OCI-LY7 (cell line): ENCODE measurements at places on chromosomes 6 and 20.
A peak's percentile ranks its signal among the peaks of the same experiment; 100 is the strongest.

DNA sequence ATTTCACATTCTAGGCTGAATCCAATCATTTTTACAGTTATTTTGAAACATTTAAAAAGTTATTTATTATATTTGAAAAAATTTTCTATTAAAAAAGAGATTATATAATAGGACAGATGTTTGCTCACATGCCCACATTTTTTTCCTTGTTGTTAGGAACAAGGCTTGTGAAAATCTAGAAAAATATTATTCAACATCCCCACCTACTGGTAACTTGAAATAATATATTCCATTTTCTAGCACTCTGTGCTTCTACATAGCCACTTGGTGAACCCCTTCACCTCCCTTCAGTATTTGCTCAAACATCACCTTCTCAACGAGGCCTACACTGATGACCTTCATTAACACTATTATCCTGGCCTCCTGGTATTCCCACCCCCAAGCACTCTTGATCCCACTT, 18.3 kb upstream of the GPRC6A start:
- DNase-seq: peak; percentile 30

DNA sequence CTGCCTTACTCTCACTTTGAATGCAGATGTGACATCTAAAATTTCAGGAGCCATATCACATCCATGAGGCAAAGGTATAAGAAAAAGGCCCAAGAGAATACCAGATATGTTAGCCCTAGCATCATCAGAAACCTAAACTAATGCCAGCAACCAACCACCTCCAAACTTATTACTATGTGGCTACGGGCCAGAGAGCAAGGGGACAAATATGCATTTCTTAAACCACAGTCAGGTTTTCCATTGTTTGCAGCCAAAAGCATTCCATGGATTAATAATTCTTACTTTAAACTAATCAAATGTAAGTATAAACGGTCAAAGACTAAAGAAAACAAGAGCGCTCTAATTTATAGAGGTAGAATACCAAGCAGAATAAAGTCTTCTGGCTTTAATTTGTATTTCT, 84.7 kb downstream of the TASP1 start:
- DNase-seq: no peak

DNA sequence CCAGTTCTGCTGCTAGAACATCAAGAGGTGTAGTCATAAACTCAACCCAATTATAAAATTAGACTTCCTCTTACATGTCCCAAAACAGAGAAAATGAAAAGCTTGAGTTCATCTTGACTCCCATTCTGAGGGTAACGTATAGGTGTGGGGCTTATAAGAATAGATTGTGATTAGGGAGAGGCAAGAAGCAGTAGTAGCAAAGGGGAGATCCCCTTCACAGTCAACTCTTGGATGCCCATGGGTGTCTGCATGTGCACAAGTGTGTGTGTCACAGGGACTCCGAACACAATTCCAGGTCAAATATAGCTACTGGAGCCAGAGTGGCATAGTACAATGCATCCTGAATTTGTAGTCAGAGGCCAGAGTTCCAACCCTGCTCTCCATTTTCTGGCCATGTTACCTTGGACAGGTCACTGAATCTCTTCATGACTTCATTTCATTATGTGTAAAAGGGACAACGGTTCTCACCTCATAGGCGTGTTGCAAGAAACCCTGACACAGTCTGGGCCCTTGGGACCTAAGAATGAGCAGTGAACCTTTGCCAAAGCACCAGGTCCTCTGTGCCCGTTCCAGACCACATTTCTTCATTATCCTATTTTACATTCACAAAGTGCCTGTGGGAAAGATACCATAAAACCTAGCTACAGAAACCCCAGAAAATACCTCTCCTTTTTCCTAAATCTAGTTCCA, 11.8 kb downstream of the GSTA4 start:
- no peak for DNase-seq

- no peak for DNase-seq
Observed at GRCh38 chr20:42193119-42193518, 574.9 kb upstream of the CHD6 start.

DNA sequence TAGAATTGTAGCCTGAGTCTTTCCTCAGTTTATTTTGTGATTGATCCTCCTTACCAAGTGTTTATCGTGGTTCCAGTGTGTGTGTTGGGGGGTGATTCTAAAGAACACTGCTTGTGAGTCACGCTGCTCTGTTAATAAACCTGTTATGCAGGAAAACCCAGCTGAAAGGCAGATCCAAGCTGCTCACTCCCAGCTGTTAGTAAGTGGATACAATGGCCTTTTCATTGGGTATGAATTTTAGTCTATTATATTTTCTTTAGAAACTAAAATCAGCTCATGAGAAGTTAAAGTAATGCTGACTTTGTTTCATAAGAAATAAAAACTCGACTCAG, 12.2 kb upstream of the DSTN start:
- DNase-seq: no peak

DNA sequence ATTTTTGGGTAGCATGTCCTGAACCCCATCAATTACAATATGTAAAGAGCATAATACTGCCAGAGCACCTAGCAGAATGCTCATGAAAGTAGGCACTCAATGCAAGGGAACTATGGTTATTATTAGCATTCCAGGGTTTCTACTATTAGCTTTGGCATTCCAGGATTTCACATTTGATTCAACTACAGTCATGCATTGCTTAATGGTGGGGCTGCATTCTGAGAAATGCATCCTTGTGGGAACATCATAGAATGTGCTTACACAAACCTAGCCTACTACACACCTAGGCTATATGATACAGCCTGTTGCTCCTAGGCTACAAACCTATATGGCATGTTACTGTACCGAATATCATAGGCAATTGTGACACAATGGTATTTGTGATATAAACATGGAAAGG, 247.8 kb downstream of the CD83 start:
- DNase-seq: no peak

DNA sequence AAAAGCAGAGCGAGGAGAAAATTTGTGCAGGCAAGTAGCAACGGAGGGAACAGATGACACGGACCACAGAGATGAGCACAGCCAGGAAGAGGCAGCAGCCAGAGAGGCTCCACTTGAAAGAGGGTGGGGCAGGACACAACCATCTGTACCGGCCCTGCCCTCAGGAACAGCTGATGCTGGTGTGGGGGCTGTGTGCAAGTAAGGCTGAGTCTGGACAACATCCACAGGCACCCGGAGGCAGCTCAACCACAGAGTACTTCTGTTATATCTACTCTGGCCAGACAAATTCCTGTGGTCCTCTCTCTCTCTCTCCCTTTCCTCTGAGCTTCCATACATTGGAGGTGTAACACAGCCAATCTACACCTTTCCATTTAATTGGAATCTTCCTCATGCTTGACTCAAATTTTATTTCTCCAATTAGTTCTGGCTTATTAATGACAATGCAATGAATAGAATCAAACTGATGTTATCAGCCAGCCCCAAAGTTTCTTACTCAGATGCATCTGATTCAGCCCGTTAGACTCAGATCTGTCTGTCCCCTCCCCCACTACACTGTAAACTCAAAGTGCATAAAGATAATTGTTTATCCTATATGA, 24.9 kb downstream of the KIF13A start:
- DNase-seq: no peak

GRCh38 chr6:111842891-111843290, 30.4 kb downstream of the FYN start:
- DNase-seq: no peak

GRCh38 chr6:28979679-28980078, 25.4 kb downstream of the ZNF311 start:
- no peak for DNase-seq

DNA sequence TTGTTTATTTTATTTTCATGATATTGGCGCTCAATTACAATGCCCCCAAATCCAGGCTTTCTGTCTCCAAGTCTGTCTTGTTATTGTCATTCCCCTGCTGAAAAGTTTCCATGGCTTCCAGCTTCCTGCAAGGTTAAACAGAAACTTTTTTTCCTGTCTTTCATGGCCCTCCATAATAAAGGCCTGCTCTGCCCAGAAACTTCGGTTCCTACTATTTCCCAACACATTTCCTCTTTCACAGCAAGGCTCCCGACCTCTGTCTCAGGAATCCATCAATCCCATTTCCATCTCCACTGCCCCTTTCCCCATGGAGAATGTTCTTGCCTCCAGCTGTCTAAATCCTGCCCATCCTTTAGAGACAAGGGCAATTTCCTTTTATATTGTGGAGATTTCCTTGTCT, 365.2 kb upstream of the JARID2 start:
- no peak for DNase-seq

DNA sequence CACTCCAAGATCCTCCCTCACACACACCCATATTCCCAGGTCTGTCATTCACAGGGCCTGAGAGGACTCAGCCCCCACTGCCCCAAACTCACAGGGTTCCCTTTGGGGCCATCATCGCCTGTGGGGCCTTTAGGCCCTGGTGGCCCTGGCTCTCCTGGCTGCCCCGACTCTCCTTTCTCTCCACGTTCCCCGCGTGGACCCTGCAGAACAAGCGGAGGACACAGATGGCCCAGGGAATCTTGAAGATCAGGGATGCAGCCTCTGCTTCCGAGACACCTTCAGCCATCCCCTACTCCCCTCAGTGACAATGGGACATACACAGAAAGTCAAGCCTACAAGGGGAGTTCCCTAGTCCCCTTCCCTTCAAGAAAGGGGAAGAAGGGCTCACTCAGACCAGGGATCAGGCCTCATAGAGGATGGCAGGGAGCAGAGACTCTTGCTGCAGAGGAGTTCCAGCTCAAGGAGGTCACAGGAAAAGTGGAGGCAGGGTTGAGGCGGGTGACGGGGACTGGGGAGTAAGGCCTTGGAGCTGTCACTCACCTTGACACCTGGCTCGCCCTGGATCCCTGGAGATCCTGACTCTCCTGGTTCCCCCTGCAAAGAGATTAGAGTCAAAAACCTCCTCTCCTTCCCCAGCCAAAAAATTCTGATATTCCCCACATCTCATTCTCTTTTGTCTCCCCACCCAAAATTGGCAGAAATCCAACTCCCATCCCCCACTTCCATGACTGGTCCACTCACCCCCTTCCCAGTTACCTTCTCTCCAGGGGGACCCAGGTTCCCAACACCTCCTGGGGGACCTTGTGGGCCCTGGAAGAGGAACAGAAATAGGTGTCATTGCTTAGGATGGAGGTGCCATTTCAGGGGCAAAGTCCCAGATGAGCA, 22.7 kb downstream of the COL11A2 start:
- DNase-seq: no peak

DNA sequence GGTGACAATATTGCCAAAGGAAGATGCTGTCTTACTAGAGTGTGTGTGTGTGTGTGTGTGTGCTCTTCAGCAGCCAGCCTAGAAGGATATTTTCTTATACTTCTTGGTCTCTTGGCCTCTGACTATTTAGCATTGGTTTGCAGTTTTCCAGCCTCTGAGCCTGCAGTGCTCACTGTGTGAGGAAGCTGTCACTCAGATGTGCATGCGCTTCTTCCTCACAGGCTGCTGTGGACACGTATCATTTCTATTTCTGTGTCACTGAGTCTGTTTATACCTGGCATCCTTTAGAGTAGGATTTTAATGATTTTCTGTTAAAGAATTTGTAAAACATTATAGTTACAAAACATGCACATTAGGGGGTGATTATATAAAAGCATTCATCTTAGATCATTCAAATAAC, 83.3 kb downstream of the ALDH8A1 start:
- peak; percentile 76 for DNase-seq

GRCh38 chr20:5548902-5549599, 201.2 kb upstream of the SHLD1 start:
- DNase-seq: no peak

GRCh38 chr6:41090841-41091761, 18.3 kb downstream of the NFYA start:
- no peak for DNase-seq

DNA sequence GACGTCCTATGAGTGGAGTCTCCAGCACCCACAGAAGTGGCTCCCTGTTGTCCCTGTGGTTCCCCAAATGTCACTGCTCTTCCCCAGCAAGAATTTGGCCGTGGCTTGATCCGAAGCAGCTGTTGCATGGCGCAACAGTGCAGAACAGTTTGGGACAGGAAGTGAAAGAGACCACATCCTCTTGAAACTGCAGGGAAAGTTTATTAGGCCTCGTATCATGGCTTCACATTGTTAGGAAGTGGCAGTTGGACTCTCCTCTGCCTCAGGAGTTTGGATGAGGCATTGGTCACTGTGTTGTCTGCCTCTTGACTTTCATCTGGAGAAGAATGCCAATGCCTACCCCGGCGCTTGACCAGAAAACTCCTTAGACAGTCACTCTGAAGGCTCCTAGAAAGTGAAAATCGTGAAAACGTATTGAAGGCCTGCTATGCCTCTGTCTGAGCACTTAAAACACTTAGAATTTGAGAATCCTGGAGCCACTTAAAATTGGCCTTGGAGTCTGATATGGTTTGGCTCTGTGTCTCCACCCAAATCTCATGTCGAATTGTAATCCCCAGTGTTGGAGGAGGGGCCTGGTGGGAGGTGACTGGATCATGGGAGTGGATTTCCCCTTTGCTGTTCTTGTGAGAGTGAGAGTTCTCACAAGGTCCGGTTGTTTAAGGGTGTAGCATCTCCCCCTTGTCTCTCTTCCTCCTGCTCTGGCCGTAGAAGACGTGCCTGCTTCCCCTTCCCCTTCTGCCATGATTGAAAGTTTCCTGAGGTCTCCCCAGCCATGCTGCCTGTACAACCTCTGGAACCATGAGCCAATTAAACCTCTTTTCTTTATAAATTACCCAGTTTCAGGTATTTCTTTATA, 334.9 kb upstream of the JARID2 start:
- peak; percentile 85 for DNase-seq

DNA sequence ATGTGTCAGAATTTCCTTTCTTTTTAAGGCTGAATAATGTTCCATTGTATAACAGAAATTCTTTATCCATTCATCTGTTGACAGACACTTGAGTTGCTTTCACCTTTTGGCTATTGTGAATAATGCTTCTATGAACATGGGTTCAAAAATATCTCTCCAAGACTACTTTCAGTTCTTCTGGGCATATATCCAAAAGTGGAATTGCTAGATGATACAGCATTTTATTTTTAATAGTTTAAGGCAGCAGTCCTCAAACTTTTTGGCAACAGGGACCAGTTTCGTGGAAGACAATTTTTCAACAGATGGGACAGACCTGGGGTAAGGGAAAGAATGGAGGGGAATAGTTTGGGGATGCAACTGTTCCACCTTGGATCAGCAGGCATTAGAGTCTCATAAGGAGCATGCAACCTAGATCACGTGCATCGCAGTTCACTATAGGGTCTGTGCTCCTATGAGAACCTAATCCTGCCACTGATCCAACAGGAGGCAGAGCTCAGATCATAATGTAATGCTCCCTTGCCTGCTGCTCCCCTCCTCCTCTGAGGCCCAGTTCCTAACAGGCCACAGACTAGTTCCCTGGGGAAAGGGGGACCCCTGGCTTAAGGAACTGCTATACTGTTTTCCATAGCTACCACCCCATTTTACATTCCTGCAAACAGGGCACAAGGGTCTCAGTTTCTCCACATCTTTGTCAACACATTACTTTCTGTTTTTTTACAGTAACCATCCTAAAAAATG, 239.9 kb upstream of the RNF217 start:
- no peak for DNase-seq

DNA sequence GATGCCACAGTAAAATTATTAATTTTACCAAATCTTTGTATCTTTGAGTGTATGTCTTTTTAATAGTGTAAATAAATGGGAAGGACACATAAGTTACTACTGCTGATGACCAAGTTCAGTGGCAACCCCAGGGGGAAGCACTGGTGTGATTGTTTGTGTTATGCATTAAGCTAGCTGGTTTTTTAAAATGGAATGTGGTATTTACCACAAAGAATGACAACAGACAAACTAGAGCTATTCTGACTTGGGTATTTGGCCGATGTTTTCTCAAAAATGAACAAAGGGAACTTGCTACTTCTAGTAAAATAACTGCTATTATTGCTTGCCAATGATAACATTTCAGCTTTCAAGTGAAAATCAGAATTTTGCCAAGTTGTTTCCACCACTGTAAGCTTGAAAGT, 2.9 kb downstream of the FNDC1 start:
- no peak for DNase-seq

GRCh38 chr20:9087531-9088217, 18.8 kb downstream of the PLCB4 start:
- no peak for DNase-seq
